ENCODE measurements at places on chromosomes 12 and 14. TPM values are rescaled to one million over a fixed set of nuclear protein-coding genes. Genes with fewer than 3 reads are reported as not detected.

The LRRK2 gene
- total RNA-seq, result 1.7 TPM

The NANOG gene
- total RNA-seq, result 0.22 TPM

The NKX2-1 gene
- not detected for total RNA-seq

- DNase-seq, result no peak
Measured at GRCh38 chr12:39103552-39104165, 198.3 kb upstream of the CPNE8 start.

- DNase-seq, result no peak
Measured at GRCh38 chr12:123961585-123962345, 10.9 kb downstream of the CCDC92 start.

- no peak for DNase-seq
Measured at GRCh38 chr12:5014269-5014668, 29.4 kb upstream of the KCNA5 start.

GRCh38 chr12:53197011-53197640 is 9.9 kb downstream of the ITGB7 start:
- no peak for DNase-seq

The GALNT16 gene
- 1.3 TPM for total RNA-seq

The APEX1 gene
- total RNA-seq, result 80.5 TPM

The POLR3B gene
- total RNA-seq, result 8.9 TPM

GRCh38 chr14:37668646-37669045 is 73.2 kb downstream of the TTC6 start:
- no peak for DNase-seq

All from left colon (tissue), 2 donors.